ENCODE measurements at places on chromosomes 1 and 21.

DNA sequence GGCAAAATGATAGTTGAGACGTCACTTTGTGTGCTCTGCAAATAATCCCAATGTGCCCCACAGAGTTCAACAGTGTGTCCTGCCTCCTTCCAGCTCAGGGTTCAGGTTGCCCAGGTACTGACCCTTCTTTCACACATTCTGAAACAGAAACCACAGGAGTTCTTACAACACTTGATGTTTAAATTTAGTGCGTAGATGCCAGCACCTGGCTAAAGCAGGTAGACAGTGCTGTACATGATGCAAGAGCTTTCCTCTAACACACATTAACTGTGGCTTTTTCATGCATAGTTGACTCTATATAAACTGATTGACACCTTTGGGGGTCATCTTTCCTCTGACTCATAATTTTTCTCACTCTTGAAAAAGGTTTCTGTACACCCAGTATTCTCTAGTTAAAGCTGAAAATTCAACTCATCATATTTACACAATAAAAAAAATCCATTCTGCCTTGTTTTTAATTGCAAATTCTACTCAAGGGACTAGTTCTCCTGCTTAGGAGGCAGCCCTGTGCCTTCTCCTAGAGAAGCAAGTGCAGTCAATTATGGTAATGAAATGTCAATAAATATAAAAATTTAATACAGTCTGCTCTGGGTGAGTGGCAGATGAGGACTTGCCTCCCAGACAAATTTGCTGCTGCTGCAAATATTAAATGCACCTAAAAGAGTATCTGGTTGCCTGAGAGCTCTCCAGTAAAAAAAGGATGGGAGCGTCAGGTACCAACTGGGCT lies 91.4 kb downstream of the NR5A2 start:
- no peak for DNase-seq

DNA sequence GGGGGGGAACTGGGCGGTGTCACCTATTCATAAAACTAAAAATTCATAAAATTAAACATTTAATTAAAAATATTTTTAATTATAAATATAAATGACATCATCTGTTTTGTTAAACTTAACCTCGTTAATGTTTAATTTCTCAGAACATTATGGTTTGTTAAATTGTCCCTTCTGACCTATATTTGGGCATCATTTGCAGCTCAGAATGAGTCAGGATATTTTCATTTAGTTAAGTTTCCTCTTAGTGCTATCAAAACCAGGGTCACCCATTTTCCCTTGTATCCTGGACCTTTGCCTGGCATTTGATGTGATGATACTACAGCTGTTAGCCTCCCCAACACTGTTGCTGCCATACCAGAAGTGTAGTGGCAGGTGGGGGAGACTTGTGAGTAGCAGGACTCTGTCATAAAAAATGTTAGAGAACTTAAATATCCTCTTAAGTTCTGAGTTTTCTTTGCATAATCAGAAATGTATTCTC lies 30.3 kb downstream of the TSNAX start:
- DNase-seq, result no peak

DNA sequence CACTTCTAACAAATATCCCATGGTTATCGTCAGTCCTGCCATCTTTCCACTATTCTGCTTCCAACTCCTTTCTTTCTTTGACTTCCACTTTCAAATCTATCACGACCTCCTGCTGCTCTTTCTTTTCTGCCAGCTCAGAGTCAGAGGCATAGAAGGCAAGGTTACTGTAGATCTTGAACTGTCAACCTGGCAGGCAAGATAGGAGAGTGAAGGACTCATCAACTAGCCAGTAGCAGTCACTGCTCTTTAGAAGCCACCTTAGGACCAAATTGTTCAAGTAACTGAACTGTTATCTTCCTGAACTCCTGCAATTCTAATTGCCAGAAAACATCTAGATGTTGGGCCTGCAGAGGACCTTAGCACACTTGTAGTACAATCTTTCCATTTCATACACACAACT lies 13.1 kb upstream of the FCER1A start:
- DNase-seq, result no peak

- no peak for DNase-seq
Measured at GRCh38 chr1:112544011-112544688, 35.4 kb downstream of the WNT2B start.

DNA sequence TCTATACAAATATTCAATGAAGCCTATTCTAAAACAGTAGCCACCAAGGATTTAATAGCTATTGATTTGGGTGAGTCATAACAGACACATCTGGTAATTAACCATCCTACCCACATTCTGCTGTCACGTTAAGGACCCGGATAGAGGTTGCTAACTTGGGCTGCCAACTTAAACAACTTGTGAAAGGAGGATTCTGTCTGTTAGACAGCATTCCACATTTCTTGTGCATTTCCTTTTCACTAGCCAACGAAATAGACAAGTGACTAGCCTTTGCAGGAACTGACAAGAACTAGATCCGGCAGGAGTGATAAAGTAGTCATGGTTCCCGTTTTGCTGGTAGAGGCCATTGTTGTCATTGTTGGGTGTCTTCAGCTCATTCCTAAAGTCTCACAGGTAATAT lies 9.5 kb downstream of the DSCAM start:
- no peak for DNase-seq

GRCh38 chr1:30366911-30367310 lies 356.5 kb downstream of the MATN1 start:
- no peak for DNase-seq

GRCh38 chr1:208279826-208280588 lies 35.8 kb upstream of the PLXNA2 start:
- DNase-seq, result no peak

- DNase-seq, result no peak
Measured at GRCh38 chr1:213371847-213372619, 321.0 kb downstream of the RPS6KC1 start.

DNA sequence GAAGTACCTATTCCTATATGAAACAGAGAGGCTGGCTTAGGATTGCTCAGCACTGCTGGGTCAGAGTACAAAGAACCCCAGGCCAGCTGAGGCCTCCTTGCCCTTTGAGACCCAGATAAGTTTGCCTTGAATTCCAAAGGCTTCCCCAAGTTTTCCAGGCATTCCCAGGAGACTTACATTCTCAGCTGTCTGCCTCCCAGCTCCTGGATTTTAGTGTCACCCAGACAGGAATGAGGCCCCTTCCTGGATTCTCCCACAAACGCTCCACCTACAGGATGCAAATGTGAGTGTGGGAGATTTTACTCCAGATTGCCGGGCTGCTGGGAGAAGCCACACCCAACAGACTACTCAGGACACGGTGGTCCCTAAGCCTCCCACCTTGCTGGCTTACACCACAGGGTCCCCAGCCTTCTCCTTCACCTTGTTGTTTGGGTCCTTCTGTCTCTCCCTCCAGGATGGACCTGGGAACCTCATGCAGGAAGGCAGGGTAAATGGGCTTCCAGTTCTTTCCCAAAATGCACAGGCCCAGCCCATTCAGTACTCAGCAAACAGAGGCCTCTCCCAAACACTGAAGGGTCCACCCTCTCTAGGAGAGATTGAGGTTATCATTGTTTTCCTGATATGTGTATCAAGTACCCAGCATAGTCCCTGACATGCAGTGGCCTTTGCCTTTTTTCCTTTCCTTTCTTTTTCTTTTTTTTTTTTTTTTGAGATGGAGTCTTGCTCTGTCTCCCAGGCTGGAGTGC lies 10.6 kb downstream of the RHBG start:
- no peak for DNase-seq

DNA sequence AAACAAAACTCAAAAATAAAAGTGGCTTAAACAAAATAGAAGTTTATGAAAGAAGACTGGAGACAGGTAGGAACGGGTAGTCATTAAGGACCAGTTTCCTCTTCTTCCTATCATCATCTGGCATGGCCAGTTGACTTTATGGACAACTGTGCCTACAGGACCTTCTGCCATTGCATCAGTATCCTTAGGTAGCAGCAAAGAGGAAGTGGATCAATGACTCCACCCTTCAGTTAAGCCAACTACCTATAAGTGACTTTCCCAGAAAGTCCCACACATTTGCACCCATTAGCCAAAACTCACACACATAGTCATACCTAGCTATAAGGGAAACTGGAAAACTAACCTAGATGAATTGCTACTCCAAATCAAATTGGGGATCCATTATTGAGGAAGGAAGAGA lies 51.7 kb downstream of the RASAL2 start:
- DNase-seq, result no peak

DNA sequence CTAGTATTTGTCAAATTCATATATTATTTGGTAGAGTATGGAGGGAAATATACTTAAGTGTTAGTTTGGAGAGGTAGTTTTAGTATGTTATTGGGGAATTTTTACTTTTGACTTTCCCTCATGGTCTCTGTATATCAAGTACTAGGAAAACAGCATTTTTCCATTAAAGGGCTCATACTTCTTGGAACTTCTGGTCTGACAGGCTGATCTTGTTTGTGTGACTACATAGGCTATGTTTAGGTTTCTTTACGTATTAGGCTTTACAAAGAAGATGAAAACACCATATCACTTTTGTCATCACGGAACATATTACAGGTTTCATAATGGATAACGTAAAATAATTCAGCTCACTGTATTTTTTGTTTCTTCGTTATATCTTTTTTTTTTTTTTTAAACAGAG lies 30.8 kb downstream of the POU2F1 start:
- no peak for DNase-seq

GRCh38 chr1:4108758-4109627 lies 208.9 kb upstream of the C1orf174 start:
- DNase-seq, result no peak

- DNase-seq, result no peak
Measured at GRCh38 chr1:116909512-116910378, at the start of gene PTGFRN. TSS of gene PTGFRN (plus strand) at chr1:116909916. CDS start at chr1:116910204, 288 bp downstream.

DNA sequence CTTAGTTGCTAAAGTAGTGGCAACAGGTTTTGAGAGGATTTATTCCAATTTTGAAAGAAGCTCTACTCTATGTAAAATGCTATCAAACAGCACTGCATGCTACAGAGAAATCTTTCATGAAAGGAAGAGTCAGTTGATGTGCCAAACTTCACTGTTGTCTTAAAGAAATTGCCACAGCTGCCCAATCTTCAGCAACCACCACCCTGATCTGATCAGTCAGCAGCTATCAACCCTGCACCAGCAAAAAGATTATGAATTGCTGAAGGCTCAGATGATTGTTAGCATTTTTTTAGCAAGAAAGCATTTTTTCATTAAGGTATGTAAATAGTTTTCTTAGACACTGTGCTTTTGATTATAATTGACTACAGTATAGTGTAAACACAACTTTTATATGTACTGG lies 49.6 kb downstream of the SLC9C2 start:
- no peak for DNase-seq

DNA sequence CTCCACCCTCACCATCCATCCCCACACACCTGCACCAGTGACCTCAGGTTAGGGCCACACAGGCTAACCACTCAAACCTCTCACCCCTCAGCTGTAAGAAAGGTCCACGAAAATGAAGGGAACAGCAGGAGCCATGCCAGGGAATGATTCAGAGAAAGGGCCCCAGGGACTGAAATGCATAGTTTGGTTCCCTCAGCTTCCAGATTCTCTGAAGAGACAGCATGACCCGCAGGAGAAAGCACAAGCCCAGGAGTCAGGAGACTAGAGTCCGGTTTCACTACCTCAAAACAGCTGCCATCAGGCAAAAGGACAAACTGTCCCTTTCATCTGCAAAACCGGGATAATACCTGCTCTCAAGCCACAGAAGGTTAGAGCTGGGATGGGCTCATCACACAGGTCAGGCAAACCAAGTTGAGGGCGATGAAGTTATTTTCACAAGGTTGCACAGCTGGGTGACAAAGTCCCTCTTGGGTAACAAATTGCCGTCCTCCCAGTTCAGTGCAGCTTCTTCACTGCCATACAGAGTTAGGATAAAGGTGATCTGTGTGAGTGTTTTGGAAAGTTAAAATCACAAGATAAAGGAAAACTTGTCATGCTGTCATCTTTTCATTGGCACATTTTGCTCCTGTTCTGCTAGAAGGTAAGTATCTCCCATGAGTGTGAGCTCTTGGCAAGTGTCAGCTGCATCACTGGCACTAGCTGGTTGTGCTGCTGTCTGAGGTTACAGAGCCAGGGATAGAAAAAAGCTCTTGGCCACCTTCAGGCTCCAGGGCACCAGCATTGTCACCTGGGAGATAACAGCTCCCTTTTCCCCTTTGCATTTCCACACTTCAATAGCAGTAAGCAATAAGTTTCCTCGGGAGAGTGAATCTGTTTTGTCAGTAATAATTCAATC lies 120.4 kb downstream of the KCNH1 start:
- DNase-seq, result no peak

Measured in activated T-helper 1 cell treated with anti-CD3 and anti-CD28 coated beads, Interleukin-2, amount 50 U/mL, for 16 hours (primary cell).